ENCODE measurements at places on chromosomes 6 and 20. TPM values are rescaled to one million over a fixed set of nuclear protein-coding genes. Genes with fewer than 3 reads are reported as not detected.

The TMX4 gene
- 51.2 TPM for polyA plus RNA-seq

DNA sequence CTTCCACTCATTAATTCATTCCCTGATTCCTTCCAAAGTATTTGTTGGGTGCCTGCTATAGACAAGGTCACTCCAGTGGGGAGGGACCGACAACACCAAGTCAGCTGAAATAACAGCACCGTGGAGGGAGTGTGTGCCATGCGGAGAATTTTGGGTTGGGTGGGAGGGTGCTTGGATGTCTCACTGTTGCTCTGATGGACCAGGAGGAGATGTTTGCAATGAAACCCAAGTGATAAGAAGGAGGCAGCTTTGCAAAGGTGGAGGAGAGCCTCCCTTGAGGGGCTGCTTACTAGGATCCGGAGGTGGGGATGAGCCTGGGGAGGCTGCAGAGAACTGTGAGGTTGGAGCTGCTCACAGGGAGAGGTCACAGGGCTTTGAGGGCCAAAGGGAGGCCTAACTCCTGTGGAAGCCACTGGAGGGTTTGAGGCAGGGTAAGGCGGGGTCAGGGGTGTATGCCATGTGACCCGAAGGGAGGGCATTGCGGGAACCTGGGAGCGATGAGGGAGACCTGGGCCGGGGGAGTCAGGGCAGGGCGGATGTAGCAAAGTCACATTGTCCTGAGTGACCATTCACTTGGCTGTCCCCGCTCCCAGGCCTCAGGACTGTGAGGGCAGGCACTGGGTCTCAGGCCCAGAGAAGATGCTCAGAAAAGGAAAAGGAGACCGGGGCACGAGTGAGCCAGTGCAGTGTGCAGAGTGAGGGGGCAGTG, 124.5 kb downstream of the PHACTR3 start:
- no peak for DNase-seq

GRCh38 chr20:59864726-59865125, 68.7 kb downstream of the SYCP2 start:
- no peak for DNase-seq

DNA sequence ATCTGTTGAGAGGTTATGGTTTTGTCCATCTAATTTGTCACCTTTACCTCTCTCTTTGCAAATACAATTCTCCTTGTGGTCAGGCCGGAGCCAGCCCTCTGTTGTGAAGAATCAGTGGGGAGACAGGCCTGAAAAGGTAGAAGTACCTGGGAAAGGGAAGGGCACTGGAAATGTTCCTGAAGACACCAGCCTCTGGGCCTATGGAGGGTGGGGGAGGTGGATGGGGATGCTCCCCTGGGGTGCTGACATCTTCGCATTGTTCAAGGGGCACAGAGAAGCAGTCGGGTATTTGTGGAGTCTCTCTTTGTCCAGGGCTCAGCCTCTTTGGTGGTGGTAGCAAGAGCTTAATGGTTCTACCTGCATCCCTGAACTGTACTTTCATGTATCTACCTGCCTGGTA, 24.4 kb upstream of the AFDN start:
- DNase-seq, result no peak

DNA sequence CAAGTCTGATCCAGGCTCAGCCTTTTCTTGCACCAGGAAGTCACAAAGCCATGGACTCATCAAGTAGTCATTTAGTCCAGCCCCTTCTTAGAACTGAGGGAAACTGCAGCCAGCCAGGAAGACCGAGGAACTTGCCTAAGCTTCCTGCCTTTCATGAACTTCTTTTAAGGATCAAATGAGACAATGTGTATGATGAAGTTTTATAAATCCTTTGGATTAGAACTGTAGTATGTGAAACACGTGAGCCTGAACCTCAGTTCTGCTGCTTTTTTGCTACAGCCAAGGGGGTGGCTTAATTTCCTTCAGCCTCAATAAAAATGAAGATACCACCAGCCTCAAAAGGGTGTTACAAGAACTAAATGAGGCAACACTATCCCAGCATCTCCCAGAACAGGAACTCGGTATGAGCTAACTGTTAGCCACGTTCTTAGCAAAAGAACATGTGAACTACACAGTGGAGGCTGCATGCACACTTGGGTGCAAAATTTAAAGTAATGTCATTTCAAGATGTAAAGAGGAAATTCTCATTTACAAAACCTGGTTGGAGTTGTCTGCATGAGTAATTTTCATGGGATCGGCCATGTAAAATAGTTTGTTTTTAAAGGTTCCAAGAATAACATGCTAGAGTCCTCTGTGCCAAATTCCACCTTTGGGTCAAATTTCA, 76.0 kb upstream of the TBC1D7 start:
- DNase-seq, result no peak

The SMPDL3A gene
- 13.3 TPM for polyA plus RNA-seq

DNA sequence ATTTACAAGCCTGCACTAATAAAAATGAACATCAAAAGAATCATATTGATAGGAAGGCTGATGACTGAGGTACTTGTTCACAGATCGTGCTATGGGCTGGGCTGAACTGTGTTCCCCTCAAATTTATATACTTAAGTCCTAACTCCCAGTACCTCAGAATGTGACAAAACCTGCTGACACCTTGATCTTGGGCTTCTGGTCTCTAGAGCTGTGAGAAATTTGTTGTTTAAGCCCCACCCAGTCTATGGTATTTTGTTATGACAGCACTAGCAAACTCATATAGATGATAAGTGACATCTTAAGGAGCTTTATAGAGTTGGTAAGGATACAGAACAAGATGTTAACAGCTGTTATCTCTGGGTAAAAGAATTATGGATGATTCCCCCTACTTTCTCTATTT, 13.8 kb downstream of the UBE2V1 start:
- DNase-seq, result no peak

The DNAH8 gene
- 0.31 TPM for polyA plus RNA-seq

DNA sequence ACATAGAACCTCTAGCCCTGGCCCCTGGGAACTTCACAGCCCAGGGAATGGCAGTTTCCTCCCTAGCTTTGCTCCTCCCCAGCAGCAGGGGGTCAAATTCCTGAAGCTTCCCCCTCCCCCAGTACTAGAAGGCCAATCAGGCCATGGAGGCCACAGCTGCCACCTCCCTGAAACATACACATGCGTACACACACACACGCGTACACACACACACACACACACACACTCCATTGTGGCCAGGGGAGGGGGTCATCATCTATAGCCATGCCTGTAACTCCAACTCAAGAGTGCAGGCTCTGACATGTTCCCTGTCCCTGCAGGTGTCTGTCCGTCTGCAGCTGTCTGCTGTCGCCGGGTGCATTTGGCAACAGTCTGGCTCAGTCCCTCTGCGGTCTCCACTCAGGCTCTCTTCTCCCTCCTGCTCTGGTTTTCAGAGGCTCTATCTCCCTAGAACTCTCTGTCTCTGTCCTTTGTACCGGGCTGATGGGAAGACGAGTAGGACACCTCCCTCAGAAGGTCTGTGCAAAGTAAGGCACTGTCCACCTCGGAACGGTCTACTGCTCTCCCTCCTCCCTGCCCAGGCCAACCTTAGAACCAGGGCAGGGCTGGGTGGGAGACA, 1.4 kb downstream of the LRFN2 start:
- DNase-seq, result peak; percentile 21

The DEFB124 gene
- not detected for polyA plus RNA-seq

GRCh38 chr6:133553652-133554051, 312.5 kb downstream of the EYA4 start:
- peak; percentile 59 for DNase-seq

- no peak for DNase-seq
Measured at GRCh38 chr6:53335224-53335994, 13.3 kb downstream of the ELOVL5 start.

DNA sequence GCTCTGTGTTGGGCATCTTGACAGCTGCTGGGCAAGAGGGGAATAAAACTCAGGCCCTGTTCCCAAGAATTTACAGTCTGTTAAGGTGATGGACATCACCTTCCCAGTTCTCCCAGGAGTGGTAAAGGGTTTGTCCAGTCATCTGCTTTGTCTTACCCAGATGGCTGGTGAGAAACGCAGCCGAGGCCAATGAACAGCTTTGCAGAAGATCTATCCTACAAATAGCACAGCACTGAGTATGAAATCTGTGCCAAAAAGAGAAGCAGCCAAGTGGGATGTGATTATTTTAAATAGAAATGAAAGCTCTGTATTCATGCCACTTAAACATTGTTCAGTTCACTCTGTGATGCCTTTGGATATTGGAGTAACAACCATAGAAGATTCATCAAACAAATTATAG, 132.7 kb upstream of the SLC22A16 start:
- no peak for DNase-seq

The FAM83C gene
- polyA plus RNA-seq, result 0.05 TPM

The ADRM1 gene
- 54.1 TPM for polyA plus RNA-seq

DNA sequence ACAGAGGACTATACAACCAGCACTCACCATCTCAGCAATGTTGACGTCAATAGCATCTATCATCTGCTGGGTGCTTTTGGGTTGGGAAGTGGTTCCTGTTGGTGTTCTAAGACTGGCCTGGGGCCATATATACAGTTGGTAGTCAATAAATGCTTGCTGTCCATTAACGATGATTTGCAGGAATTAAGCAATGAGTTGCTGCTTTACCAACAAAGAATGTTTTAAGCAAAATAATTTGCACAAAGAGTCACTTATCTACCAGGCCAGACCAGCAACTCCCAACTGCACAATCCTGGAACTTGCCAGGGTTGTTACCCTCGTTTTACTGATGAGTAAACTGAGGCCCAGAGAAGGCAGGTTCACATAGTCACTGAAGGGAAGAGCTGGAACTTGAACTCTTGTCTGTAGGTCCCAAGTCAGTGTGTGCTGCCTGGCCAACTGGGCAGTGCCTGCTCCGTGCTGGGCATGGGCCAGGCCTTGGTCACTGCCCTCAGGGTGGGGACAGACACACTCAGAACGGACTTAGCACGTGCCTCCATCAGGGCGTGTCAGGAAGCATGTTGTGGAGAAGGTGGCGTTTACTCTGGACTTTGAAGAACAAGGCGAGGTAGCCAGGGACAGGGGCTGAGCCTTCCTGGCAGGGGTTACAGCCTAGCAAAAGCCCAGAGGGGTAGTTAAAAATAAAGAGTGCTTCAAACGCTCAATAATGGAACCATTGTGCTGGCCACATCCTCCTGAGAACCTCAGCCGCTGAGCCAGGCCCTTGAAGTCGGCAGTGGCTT, 2.5 kb upstream of the SRC start:
- no peak for DNase-seq

DNA sequence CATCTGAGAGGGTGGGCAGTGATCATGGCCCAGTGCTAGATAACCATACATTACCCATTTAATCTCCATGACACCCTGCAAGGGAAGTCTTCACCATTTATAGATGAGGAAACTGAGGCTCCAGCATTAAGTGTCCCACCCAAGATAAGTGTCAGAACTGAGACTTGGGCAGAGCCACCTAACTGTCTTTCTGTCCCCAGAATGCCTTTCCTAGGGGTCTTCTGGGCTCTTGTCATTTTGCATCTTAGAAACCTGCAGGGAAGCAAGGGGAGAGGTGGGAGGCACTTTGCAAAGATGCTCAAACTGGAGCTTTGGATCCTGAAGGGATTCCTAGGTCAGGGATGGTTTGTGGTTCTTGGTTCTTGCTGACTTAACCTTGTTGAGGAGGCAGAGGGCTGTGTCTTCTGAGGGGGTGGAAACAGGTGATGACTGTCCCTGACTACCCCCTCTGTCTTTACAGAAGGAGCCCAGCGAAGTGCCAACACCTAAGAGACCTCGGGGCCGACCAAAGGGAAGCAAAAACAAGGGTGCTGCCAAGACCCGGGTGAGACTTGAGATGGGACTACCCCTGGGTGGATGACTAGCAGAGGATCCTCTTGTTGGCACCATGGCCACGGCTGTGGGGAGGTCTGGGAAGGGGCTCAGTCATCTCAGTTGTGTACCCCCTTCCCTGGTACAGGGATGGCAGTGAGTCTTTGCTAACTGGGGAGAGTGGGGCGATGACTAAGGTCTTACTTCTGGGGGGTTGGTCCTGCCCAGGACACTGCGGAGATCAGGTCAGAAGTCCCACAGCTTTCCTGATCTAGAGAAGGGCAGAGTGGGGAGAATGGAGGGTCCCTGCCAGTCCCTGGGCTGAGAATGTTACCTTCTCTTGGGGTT, 5.8 kb downstream of the HMGA1 start:
- DNase-seq, result no peak

DNA sequence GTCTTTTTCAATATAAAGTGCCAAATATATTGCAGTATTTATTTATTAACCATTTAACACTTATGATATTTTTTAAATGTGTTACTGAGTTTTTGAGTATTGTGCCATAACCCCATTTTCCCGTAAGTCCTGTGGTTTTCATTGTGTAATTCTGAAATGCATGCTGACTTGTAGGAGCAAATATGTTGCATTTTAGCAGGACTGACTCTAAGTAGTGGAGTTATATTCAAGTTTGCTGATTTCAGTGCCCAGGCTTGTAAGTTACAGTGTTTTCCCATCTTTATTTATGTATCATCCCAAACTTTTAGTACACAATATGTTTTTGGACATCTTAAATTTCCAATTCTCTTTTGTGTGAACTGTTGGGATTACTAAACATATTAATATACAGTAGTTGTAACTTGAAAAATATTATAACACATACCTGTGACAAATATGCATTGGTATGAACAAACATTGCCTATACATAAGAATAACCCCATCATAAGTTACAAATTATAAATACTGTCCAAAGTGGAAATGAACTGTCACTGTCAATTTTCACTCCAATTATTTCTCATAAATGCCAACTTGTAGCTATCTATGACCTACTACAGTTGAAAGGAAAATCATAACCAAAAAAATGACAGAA, 179.3 kb upstream of the RUNX2 start:
- no peak for DNase-seq

The CYP39A1 gene
- 6.3 TPM for polyA plus RNA-seq

The F13A1 gene
- polyA plus RNA-seq, result 12.7 TPM

The NCOA7 gene
- 31.4 TPM for polyA plus RNA-seq

DNA sequence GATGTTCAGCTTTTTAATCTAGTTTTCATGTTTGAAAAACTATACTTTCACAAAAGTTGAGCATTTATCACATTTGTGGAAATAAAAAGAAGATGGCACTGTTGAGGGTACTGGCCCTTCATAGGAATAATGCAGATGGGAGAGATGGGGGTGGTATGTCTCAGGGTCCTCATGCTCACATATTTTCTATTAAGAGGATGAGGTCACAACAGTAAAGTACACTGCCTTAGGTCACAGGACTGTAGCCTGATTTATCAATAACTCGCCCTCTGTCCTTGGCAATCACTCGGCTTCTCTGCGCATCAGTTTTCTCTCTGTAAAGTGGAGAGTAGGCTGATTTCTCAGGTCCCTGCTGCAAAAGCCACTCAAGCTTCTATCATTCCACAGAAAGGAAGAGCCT, 55.9 kb downstream of the PPP1R3G start:
- DNase-seq, result no peak

The FAM162B gene
- polyA plus RNA-seq, result 3.5 TPM

The TFAP2C gene
- 0.87 TPM for polyA plus RNA-seq

DNA sequence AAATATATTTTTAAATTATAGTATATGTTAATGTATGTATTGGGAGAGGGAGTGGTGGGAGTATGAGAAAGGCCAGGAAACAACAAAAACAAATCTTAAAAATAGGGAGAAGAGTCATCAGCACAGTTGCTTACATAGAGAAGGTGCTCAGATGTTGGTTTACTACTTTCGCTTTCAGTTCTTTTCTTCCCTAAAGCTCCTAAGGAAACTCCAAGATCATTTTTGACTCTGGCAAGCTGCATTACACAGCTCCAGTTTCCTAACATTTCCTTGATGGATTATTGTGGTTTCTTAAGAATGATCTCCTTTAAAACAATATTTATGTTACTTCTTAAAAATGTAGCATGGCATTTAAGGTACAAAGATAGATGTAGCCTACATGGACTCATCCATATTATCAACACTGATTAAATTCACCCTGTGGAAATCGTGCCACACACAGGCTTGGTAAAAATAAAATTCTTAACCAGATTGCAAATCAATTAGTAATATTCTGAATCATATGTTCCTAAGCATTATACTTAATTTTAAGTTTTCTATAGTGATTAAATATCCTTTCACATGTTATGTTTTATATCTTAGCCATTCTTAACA, 118.0 kb upstream of the MAN1A1 start:
- DNase-seq, result no peak

The NRSN1 gene
- polyA plus RNA-seq, result 0.44 TPM
